ENCODE measurements at places on chromosomes 7 and 10.

GRCh38 chr7:38699471-38699870 is 68.3 kb upstream of the AMPH start:
- DNase-seq: no peak

DNA sequence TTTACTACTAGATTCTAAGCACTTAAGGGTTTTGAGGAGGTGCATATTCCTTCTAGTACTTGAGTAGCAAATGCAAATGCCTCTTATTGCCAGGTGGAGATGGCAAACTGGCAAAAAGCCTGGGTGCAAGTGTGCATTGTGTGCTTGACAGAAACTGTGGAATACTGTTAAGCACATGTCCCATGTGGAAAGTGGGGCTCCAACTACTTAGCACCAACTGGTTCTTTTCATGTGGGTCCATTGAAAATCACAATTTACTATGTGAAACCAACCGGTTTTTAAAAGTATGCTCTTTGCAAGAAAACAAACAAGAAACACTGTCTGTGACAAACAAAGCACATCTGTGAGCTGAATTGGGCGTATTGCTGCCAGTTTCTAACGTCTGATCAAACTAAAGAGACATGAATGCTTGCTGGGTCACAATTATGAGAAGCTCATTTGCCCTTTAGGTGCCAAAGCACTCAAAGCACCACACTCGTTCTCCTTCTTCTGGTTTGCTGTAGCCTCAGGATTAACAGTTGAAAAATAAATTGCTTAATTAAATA is 197.4 kb downstream of the SEMA3E start:
- DNase-seq: no peak

- no peak for DNase-seq
Observed at GRCh38 chr10:22599048-22599561, 115.3 kb downstream of the PIP4K2A start.

- DNase-seq: no peak
Observed at GRCh38 chr10:22766693-22767092, 52.3 kb upstream of the PIP4K2A start.

DNA sequence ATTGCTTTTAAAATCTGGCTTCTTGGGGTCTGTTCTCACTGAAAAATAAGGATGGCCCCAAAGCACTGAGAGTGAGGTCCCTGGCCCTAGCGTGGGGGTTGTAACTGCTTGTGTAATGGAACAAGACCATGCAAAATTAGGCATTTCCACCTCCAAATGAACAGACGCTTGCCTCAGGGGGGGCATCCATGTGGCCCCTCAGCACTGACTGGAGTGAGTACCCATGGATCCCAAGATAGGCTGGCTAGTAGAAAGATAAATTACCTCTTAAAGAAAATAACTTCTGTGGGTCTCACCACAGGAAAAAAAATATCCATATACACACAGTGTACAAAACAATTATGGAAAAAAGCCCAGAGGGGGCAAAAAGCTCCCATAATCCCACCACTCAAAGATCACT is 15.2 kb upstream of the CPA1 start:
- no peak for DNase-seq

Measured in AML-193 (cell line).